ENCODE measurements at places on chromosomes 6 and 20.

- DNase-seq, result no peak
Observed at GRCh38 chr20:37734228-37734985, 40.6 kb downstream of the CTNNBL1 start.

DNA sequence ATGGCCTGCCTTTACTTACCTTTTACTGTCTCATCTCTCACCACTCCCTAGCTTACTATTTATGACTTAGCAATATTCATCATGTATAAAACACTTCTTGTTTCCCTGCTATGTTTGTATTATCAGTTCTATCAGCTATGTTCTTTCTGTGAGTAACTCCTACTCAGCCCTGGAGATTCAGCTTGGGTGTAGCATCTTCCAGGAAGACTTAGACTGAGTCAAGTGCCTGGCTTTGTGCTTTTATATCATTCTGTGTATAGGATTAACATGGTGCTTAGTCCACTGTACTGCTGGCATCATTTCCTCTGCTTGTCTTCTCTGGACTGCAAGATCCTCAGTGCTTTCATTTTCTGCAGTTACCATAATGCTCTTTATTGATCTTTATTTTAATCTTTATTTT, 257.8 kb downstream of the BTBD3 start:
- DNase-seq, result no peak

GRCh38 chr6:151585741-151586140, 91.9 kb downstream of the CCDC170 start:
- no peak for DNase-seq

GRCh38 chr6:14344486-14344885, 226.9 kb downstream of the CD83 start:
- no peak for DNase-seq

- DNase-seq, result no peak
Observed at GRCh38 chr6:166456395-166457156, 73.8 kb upstream of the MPC1 start.

GRCh38 chr6:167733740-167734661, 92.7 kb upstream of the AFDN start:
- DNase-seq, result no peak

All from stimulated activated CD4-positive, alpha-beta T cell treated with anti-CD3 and anti-CD28 coated beads, TNF-alpha, amount 100 ng/mL, for 4 hours (primary cell).